ENCODE measurements at places on chromosomes 2 and 18.

DNA sequence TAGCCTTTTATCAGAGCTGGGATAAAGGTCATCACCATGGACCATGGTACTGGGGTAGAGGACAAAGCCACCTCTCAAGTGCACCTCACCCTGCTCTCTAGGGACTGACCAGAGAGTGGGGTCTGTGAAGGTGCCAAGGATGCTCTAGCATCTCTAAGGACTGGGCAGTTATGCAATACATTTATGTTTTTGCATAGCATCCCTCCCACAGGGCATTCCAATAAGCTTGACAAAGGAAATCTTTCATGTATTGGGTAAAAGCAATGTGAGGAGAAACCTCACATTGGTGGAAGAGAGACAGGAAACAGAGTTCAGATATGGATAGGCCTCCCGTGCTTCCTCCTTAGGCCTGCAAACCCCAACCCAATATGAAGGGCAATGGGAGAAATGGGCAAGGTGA lies 31.6 kb downstream of the STK39 start:
- peak; percentile 39 for DNase-seq

GRCh38 chr2:43519643-43520221 lies 76.1 kb downstream of the THADA start:
- peak; percentile 73 for DNase-seq

DNA sequence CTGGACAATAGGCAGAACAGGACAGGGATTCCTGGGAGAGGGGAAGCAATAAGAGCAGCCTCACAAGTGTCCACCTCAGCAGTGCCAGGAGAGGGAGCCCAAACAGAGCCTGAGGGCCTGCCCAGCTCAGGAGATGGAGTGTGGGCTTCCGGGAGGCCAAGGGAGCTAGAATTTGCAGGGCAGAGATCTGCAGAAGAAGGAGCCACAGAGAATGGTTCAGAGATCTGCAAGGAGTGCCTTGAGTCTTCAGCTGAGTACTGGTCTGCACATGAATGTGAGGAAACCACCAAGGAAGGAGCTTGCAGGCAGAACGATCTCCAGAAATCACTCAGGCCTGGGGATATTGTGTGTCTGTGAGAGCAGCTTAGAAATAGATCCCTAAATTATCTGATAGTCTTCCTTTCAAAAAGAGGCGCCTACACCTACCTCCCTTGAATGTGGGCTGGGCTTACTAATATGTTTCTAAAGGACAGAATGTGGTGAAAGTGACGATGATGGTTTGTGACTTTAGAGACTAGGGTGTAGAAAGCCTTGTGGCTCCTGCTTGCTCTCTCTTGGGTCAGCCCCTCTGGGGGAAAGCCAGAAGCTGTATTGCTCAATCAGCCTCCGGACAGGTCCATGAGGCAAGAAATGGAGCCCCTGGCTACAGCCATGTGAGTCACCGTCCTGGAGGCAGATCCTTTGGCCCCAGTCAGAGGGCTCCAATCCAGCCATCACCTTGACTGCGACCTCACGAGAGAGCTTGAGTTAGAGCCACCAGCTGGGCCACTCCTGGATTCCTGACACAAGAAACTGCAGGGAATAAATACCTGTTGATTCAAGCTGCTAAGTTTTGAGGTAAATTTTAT lies 7.6 kb upstream of the LPIN1 start:
- DNase-seq: peak; percentile 82

DNA sequence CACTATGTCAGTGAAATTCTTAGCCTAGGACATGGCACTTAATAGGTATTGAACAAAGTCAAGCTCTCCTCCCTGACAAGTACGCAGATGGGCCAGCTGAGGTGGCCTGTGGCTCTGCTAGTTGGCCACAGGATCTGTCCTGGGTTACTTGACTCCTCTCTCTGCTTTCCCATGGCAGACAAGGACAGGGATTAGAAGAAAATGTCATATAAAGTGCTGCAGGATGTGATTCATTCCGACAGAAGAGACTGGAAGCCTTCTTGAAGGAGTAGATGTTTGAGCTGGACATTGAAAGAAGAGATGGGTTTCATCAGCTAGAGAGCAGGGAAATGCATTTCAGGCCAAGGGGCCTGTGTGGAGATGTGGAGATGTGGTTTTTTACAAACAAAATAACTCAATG lies 46.7 kb downstream of the SMAD7 start:
- DNase-seq: no peak

- DNase-seq: no peak
Observed at GRCh38 chr2:10161206-10161931, 38.8 kb downstream of the RRM2 start.

- peak; percentile 20 for DNase-seq
Observed at GRCh38 chr18:45386041-45386655, 229.1 kb upstream of the SLC14A2 start.

DNA sequence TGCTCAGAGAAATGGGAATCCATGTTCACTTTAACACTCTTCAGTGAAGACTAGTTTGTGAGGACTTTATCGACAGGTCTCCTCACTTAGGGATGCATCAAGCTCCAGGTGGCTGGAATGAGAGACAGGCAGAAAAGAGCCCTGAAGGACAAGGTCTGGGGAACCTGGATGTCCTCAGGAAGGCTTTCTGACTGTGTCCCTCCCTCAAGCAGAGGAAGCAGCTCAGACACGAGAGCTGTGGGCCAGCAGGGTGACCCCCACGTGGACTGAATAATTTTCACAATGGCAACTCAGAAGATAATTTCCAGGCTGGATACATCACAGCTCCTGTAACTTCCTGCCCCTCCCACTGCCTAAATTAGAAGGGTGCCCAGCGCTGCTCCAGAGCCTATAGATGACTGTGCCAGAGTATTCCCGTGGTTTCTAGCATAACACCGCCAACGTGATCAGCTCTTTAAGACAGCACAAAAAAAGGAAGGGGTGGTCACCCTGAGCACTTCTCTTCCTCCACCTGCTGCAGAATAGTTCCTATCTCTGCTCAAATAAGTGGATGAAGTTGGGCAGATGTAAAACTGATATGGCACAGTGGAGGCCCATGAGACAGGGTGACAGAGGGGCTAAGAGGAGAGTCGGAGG lies 25.7 kb upstream of the NCK2 start:
- no peak for DNase-seq

- peak; percentile 42 for DNase-seq
Observed at GRCh38 chr2:195486987-195487644, 169.9 kb upstream of the SLC39A10 start.

DNA sequence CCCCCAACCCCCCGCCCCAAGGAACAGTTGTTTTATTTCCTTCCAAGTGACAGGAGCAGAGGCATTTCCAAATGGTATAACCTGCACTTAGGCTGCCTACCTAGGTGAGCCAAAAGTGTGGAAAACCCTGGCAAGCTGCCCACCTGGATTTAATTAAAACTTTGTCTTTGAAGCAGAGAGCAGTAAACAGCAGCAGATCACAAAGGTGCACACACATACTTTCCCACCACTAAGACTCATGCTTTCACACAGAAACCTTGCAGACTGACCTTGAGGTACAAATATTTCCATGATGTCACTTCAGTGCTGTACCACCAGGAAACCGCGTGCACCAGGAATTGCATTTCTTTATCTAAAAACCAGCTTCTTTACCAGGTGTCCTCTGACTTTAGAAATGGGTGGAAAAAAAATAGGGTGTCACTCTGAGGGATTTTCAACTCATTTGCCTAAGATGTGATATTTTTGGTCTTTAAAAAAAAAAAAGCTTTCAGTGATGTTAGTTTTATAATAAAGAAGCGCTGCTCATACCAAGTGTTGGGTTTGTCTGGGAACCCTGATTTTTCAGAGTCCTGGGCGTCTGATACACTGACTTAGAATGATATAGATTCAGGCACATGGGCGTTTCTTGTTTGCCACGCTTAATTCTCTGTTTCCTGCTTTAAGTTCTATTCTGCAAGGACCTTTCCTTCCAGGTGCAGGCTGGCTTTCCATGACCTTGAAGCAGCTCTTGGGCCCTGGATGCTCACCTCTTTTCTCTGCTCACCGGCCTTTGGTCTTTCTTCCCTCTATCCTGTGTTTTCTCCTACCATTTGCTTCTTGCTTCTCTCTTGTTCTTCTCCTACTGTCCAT lies 70.7 kb upstream of the BCL2L11 start:
- no peak for DNase-seq

DNA sequence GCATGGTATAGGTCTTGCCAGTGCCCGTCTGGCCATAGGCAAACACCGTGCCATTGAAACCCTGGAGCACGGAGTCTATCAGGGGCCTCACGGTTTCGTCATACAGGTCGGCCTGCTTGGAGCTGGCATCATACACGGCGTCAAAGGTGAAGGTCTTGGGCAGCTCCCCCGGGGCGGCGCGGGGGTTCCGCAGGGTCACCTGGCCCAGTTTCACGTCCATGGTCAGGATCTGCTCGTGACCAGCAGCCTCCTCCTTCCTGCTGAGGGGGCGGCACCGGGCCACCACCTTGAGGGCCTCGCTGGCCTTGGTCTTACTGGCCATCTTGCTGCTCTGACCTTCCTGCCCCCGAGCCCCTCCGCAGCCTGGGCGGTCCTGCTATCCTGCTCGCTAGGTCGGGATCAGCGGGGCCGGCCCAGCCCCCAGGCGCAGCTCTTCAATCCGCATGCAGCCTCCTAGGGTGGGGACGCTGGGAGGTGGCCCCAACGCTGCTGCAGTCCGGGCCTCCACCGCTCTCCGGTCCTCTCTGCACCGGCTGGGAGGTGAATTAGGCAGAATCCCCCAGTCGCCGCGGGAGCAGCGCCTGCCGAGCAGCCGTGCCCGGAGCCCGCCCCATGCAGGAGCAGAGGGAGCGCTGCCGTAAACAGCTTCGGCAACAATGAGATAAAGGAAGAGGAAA lies 563 bp downstream of the KIF3C start:
- DNase-seq: peak; percentile 49

GRCh38 chr2:206790311-206790935 lies 25.0 kb downstream of the FASTKD2 start:
- DNase-seq: peak; percentile 31

DNA sequence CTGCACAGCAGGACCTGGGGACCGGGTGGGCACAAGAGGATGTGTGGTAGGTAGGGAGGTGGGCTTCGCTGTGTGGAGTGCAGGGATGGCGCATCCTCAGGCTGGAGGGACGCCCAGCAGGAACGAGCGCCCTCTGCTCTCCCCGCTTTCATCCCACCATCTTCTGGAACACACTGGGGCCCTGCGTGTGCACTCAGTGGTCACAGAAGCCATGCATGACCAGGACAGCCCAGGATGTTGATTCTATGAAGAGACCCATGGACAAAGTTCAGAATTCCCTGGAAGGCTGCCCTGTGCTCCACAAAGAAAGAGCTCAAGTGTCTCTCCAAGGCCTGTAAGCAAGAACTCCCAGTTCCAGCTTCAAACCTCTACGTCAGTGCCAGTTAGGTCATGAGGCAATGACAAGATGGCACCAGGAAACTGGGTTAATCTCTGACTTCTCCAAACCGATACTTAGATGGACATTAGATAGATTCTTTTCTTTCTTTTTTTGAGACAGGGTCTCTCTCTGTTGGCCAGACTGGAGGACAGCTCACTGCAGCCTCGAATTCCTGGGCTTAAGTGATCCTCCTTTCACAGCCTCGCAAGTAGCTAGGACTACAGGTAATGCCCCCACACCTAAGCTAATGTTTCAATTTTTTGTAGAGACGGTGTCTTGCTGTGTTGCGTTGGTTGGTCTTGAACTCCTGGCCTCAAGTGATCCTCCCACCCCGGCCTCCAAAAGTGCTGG lies 3.4 kb downstream of the SLC66A2 start:
- no peak for DNase-seq

- no peak for DNase-seq
Observed at GRCh38 chr2:144521686-144522085, 1.8 kb upstream of the ZEB2 start.

GRCh38 chr2:65349863-65350262 lies 82.5 kb downstream of the SPRED2 start:
- DNase-seq: peak; percentile 36
